ENCODE measurements at places on chromosomes 7 and 10.

DNA sequence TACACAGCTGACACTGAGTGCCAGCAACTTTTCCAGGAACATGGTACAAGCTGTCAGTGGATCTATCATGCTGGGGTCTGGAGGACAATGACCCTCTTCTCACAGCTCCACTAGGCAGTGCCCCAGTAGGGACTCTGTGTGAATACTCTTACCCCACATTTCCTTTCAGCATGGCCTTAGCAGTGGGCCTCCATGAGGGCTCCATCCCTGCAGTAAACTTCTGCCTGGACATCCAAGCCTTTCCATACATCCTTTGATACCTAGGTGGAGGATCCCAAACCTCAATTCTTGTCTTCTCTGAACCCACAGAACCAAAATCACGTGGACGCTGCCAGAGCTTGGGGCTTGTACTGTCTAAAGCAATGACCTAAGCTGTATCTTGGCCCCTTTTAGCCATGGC, 116.8 kb downstream of the IQUB start:
- peak; percentile 23 for DNase-seq

- no peak for DNase-seq
These were observed 13.9 kb upstream of the PSAP start for GRCh38 chr10:71864911-71865361.

DNA sequence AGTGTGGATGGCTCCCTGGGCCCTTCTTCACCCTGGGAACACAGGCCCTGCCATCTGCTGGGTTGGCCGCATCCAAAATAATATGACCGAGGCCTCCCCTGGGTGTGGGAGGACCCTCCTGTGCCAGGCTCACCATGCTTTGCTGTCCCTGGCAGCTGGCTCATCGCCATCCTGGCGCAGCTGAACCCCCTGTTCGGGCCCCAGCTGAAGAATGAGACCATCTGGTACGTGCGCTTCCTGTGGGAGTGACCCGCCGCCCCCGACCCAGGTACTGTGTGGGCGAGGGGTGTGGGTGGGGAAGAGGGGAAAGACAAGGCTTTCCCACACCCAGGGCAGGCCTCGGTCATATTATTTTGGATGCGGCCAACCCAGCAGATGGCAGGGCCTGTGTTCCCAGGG, 4.8 kb downstream of the ATP6V0E2 start:
- peak; percentile 30 for DNase-seq

DNA sequence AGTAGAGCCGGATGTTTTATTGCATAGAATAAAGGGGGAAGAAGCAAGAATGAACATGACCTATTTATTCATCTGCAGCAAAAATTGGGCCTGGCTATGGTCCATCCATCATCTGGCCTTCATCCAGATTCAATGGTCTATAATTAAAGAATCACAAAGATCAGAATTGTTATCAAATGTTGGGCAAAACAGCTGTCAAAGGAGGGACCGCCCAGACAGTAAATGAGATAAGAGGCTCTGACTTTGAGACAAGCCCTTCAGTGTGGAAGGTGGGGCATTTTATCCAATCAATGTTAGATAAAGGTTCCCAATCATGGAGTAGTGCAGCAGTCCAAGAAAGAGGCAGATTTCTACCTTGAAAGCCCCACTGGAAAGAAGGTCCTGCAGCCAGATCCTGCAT, 153.5 kb downstream of the PARD3 start:
- DNase-seq, result peak; percentile 52

DNA sequence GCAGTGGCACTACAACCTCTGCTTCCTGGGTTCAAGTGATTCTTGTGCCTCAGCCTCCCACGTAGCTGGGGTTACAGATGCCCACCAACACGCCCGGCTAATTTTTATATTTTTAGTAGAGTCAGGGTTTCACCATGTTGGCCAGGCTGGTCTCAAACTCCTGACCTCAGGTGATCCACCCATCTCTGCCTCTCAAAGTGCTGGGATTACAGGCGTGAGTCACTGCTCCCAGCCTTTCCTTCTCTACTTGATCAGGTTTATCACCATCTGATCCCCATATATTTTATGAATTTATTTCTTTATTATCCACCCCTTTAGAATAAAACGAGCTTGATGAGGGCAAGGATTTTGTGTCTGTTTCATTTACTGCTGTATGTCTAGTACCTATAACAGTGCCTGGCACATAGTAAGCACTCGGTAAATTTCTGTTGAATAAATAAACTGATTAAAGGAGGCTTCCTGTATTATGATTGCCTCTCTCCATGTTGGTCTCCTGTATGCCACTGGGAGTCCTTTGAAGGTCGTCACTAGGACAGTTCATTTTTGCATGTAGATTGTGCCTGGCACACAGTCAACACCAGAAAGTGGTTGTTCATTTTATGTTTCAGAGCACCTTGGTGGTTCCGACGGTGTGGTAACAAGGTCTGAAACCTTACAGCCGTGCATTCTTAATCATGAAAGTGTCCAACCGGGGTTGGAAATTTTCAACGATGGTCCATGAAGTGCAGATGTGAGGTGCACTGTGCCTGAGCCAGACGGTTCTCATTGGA, 9.6 kb upstream of the EIF3A start:
- DNase-seq, result no peak

DNA sequence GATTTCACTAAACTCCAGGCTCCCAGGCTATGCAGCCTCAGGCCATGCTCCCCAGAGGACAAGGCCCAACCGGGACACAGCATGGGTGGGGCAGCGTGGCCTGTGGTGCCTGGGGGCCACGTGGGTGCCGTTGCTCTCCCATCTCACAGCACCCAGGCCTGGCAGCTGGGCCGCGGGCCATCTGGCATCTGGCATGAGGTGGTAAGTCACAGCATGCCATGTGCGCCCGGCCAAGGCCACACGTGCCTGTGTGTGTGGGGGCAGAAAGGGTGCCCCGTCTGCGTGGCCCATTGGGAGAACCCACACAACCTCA, 204.1 kb downstream of the EBF3 start:
- DNase-seq, result no peak

GRCh38 chr7:136036336-136036735, 59.2 kb upstream of the MTPN start:
- no peak for DNase-seq

DNA sequence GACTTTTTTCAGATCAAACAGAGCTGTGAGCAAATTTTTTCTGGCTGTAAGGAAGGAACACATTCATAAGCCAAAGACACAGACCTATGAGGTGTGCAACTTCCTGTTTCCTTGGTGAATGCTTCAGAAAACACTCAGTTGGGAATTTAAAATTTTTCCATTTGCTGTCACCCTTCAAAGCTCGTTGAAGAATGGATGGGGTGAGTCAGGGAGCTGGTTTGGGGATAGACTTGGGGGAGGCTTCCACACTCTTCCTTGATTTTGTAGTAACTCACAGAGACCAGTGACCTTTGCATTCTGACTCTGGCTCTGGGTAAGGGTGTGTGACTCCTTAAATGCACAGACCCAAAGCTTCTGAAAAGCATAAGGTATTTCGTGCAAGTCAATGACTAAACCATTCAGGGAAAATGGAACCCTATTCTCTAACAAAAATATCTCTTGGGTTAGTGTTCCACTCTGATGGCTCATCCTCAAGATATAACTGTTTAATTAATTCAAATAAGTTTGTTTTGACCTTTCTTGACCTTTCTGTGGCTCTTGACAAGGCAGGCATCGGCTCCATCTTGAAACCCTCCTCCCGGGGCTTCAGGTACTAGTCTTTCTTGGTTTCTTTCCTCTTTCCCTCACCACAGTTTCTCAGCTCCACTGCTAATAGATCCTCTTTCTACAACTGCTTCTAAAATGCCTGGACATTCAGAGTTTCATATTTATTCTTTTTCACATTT, 227.8 kb upstream of the INHBA start:
- no peak for DNase-seq

DNA sequence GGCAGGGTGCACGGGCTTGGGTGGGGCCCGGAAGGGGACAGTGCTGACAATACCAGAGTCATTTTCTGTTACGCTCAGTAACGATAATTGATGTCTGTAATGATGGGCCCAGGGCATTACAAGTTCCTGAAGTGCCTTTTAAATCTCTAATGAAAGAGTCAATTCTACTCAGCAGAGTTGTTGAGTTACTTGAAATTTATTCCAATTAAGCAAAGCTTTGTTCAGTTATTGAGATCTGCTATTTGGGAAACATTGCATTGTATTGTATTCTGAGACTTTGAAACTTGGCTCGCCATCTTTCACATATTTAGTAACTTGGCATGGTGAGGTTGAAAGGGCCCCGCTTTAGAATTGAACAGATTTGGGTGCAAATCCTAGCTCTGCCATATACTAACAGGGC, 34.7 kb downstream of the MINDY4 start:
- no peak for DNase-seq

GRCh38 chr7:69871886-69872569, 273.8 kb downstream of the AUTS2 start:
- DNase-seq, result no peak

DNA sequence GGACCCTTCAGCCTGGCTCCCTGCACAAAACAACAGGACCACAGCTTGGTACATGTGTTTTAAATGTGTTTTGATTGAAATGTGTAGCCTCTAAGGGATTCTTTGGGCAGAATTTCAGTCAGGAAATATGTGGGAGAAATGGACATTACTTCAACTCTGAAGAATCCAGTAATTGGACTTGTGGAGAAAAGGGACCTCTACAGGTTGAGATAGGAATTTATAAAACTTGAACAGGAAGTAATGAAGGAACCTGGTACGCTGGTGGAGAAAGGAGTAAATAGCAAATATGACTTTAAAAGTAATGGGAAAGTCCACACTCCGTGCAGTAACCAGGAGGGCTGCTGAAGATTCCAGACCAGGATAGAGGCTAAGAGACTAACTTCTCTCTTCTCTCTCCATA, 220.5 kb downstream of the LHFPL3 start:
- DNase-seq, result peak; percentile 53

GRCh38 chr10:97006364-97006763, 174.3 kb downstream of the LCOR start:
- DNase-seq, result no peak

GRCh38 chr7:17326378-17326777, 27.9 kb downstream of the AHR start:
- DNase-seq, result peak; percentile 12

GRCh38 chr10:12614177-12614995, 265.0 kb downstream of the CAMK1D start:
- DNase-seq, result peak; percentile 71

- DNase-seq, result peak; percentile 65
These were observed 8.4 kb downstream of the USP6NL start for GRCh38 chr10:11602919-11603523.

DNA sequence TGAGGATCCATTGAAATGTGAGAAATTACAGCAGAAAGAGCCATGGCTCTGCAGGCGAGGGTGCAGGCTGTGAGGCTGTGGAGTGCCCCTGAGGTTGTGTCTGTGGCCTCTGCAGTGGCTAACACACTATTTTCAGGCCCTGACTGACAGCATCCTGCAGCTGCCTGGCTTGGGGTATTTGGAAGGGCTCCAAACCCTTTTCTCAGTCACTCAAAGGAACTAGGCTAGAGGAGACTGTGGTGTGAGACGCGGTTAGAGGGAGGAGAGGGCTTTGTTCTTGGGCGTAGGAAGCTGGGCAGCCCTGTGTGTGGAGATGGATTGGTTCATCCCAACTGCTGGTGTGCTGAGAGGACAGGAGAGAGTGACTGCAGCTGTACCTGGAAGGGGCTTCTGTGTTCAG, 134.9 kb downstream of the RAMP3 start:
- DNase-seq, result peak; percentile 15

DNA sequence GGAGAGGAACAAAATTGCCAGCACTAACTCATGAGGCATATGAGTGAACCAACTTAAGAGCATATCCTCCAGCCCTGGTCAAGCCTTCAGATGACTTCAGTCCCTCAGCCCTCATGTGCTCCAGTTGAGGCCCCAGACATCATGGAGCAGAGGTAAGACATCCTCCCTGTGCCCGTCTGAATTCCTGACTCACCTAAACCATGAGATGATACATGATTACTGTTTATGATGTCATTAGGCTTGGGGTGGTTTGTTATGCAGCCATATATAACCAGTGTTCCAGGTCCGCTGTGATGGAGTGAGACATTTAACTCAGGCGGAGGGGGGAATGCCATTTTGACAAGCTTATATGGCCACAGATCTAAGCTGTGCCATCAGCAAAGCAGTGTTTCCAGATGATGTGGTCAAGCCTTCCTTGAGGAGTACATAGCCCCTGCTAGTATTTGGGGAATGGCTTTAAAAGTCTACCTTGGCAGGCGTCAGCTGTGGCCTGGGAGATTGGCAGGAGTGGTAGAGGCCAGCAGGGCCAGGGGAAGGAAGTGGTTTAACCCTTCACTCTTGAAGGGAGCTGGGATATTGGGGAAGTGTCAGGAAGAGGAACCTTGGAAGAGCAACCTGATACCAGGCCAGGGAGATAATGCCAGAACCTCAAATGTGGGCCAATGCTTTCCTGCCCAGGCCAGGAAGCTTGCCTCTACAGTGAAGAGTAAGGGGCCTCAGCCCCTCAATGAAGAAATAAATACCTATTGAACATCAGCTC, 343.0 kb upstream of the PODXL start:
- DNase-seq, result no peak

DNA sequence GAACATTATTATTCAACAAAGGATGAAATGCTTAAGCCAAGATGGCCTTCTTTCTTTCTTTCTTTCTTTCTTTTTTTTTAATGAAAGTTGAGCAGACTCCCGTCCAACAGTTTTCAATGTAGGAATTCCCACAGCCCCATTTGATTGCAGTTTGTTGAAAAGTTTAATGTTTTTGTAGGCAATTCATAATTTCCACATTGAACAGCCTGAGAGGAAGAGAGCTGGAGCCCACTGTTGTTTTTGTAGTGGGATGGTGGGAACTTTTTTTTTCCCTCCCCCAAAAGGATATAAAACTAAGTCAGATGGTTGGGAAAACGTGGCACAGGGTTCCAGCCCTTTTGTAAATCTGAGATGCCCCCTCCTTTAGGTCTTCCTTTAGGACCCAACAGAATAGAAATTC, 86.6 kb downstream of the TCF7L2 start:
- no peak for DNase-seq

DNA sequence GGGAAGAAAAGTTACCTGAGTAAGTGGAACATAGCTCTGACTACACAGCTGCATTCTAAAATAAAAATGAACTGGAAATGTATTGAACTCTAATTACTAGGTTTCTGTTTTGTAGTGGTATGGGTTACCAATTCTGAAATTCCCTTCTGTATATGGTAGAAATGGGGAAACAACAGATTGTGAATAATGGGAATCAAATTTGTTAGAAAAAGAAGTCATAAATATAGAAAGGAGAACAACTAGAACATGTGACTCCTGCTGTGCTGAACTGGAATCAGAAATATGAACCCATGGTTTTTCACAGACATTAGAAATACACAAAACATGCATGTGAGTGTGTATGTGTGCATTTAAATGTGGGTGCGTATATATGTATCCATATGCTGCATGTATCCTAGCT, 27.0 kb downstream of the MCMBP start:
- DNase-seq, result no peak

DNA sequence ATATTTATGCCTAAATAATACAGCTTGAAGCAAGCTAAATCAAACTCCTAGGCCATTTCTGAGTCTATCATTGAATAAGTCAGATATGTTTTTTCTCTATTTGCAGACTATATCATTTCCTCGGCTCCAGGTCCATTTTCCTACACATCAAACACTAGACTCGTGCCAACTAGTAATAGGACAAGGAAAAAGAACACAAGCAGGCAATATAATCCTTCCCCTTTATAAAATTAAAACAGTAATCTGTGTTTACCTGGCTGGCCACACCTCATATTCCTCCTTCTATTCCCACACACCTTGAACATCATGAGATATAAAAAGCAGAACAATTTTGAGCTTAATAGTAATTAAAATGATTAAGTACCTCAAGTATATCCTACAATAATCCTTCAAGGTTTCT, 325.7 kb downstream of the TFEC start:
- peak; percentile 90 for DNase-seq

All from NCI-H69 (cell line).